Activated naive CD8-positive, alpha-beta T cell treated with anti-CD3 and anti-CD28 coated beads, Interleukin-2, amount 10 ng/mL, durations not matched to agents 7 days and 5 days (primary cell): ENCODE measurements at places on chromosomes 2 and 18. TPM values are rescaled to one million over a fixed set of nuclear protein-coding genes. Genes with fewer than 3 reads are reported as not detected.

Gene AQP12B
- total RNA-seq, result not detected

Gene RAB6D
- not detected for total RNA-seq

Gene VWC2L
- total RNA-seq, result not detected

DNA sequence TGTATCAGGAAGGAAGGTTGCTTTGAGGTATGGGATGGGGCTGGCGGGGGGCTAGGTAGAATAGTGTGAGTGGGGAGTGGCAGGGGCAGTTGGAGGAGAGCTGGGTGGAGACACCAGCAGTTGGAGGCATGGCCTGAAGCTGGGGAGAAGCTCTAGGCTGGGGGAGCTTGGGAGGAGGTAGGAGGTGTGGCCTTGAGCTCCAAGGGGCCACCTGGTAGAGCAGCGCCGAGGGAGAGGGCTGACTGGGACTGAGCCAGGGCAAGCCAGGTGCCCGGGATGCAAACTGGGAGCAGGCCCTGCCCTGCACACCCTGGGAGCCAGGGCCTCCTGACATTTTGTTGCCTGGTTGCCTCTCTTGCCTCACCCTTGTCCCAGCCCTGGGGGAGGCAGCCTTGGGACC, 33.1 kb upstream of the PDIA6 start:
- H3K36me3 ChIP-seq, result peaks cover 1% of the 10 kb centered on the region
- peaks cover 8% of the 10 kb centered on the region for H3K27me3 ChIP-seq
- DNase-seq, result no peak
- no peak overlapping the region for H3K27ac ChIP-seq

- no peak overlapping the region for H3K27ac ChIP-seq
- H3K4me3 ChIP-seq, result no peak overlapping the region
- H3K36me3 ChIP-seq, result no peaks in the 10 kb centered on the region
- H3K27me3 ChIP-seq, result peaks cover 3% of the 10 kb centered on the region
Observed at GRCh38 chr2:55949211-55949610, 25.6 kb upstream of the EFEMP1 start.

DNA sequence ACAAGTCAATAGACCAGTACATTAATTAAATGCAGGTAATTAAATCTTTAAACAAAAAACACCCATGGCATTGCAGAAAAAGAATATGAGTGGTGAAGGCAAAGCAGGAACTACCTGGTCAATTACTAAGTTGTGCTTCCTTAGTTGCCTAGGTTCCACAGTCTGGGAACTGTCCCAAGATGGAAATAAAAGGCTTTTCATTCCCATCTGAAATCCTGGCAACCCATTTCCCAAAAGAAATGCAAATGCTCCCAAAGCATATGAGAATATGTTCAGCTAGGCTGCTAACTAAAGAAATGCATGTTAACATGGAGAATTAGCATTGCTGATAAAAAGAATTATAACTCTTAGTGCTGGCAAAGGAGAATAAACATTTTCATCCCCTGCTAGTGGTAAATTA, 177.8 kb downstream of the TMEM163 start:
- peaks cover 6% of the 10 kb centered on the region for H3K27me3 ChIP-seq
- DNase-seq, result no peak
- no peak overlapping the region for H3K4me3 ChIP-seq
- H3K27ac ChIP-seq, result no peak overlapping the region
- H3K4me1 ChIP-seq, result no peaks in the 10 kb centered on the region
- no peaks in the 10 kb centered on the region for H3K36me3 ChIP-seq

GRCh38 chr2:66334237-66335029, 100.5 kb upstream of the MEIS1 start:
- no peaks in the 10 kb centered on the region for H3K36me3 ChIP-seq
- DNase-seq, result no peak
- no peak overlapping the region for H3K4me3 ChIP-seq
- H3K27ac ChIP-seq, result no peak overlapping the region
- no peaks in the 10 kb centered on the region for H3K4me1 ChIP-seq
- H3K27me3 ChIP-seq, result no peaks in the 10 kb centered on the region

GRCh38 chr2:172299741-172300140, 127.6 kb upstream of the ITGA6 start:
- H3K27ac ChIP-seq, result no peak overlapping the region
- H3K4me3 ChIP-seq, result no peak overlapping the region
- peaks cover 34% of the 10 kb centered on the region for H3K27me3 ChIP-seq
- H3K4me1 ChIP-seq, result no peaks in the 10 kb centered on the region
- H3K36me3 ChIP-seq, result no peaks in the 10 kb centered on the region
- no peak for DNase-seq

GRCh38 chr18:44943311-44943881, 262.7 kb downstream of the SETBP1 start:
- H3K4me3 ChIP-seq, result no peak overlapping the region
- no peaks in the 10 kb centered on the region for H3K4me1 ChIP-seq
- DNase-seq, result no peak
- H3K36me3 ChIP-seq, result no peaks in the 10 kb centered on the region

GRCh38 chr18:44624052-44624451, 56.6 kb upstream of the SETBP1 start:
- H3K4me3 ChIP-seq, result no peak overlapping the region
- H3K27ac ChIP-seq, result no peak overlapping the region
- peaks cover 3% of the 10 kb centered on the region for H3K27me3 ChIP-seq
- no peaks in the 10 kb centered on the region for H3K4me1 ChIP-seq
- no peaks in the 10 kb centered on the region for H3K36me3 ChIP-seq

- H3K36me3 ChIP-seq, result no peaks in the 10 kb centered on the region
- no peak for DNase-seq
- peaks cover 8% of the 10 kb centered on the region for H3K27me3 ChIP-seq
- no peak overlapping the region for H3K4me3 ChIP-seq
- no peak overlapping the region for H3K27ac ChIP-seq
- H3K4me1 ChIP-seq, result peaks cover 1% of the 10 kb centered on the region
Observed at GRCh38 chr2:242058116-242058680, 188.7 kb downstream of the RTP5 start.

- no peak overlapping the region for H3K27ac ChIP-seq
- no peak for DNase-seq
- no peak overlapping the region for H3K4me3 ChIP-seq
- no peaks in the 10 kb centered on the region for H3K27me3 ChIP-seq
- no peaks in the 10 kb centered on the region for H3K36me3 ChIP-seq
Observed at GRCh38 chr2:5482929-5483331, 209.3 kb upstream of the SOX11 start.

GRCh38 chr18:54616220-54616848, 25.3 kb downstream of the DYNAP start:
- no peak overlapping the region for H3K27ac ChIP-seq
- DNase-seq, result no peak
- H3K4me3 ChIP-seq, result no peak overlapping the region
- H3K27me3 ChIP-seq, result no peaks in the 10 kb centered on the region
- H3K36me3 ChIP-seq, result no peaks in the 10 kb centered on the region

DNA sequence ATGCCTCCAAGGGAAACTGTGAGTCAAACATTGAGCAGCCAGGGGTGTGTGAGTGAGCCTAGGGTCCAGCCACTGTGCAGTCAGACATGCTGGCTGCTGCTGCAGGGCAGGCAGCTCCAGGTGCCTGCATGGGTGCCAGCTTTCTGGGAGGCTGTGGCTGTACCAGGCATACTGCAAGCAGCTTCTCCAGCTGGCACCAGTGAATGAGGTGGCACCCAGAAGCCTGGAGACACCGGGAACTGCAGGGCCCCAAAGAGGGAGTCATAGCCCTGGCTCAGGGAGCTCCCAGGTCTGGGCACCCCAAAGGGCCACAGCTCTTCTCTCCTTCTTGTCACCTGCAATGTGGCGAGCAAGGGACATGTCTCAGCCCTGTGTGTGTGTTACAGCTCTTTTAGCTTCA, 283.2 kb downstream of the RPRM start:
- no peak overlapping the region for H3K27ac ChIP-seq
- no peaks in the 10 kb centered on the region for H3K36me3 ChIP-seq
- DNase-seq, result no peak
- peaks cover 3% of the 10 kb centered on the region for H3K4me1 ChIP-seq

GRCh38 chr2:27241761-27242613, 20.9 kb downstream of the SLC30A3 start:
- peak overlapping the region; percentile 34 for H3K27ac ChIP-seq
- no peak overlapping the region for H3K4me3 ChIP-seq
- DNase-seq, result no peak
- H3K27me3 ChIP-seq, result no peaks in the 10 kb centered on the region
- peaks cover 5% of the 10 kb centered on the region for H3K4me1 ChIP-seq

GRCh38 chr2:232809349-232810124, 33.2 kb upstream of the KCNJ13 start:
- H3K4me3 ChIP-seq, result no peak overlapping the region
- peaks cover 2% of the 10 kb centered on the region for H3K4me1 ChIP-seq
- H3K27me3 ChIP-seq, result no peaks in the 10 kb centered on the region
- no peak for DNase-seq
- peak overlapping the region; percentile 15 for H3K27ac ChIP-seq
- H3K36me3 ChIP-seq, result peaks cover 22% of the 10 kb centered on the region

DNA sequence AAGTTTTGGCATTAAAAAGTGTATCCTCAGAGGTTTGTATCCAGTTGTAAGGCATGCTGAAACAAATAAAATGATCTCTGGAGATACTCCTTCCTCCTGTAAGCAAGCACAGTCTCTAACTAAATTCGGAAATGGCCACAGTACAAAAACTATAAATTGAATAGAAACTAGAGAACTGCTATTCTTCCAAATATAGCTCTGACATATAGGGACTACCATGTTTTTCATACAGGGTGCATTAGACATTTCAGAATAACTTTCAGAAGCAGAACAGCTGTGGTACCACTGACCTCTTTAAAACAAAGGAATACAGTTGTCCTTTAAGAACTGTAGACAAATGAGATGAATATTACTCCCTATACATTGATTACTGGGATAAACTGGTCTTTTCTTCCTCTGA, 568.5 kb downstream of the ARHGAP15 start:
- no peak for DNase-seq
- H3K4me3 ChIP-seq, result no peak overlapping the region
